ENCODE measurements at places on chromosomes 6 and 20.

- no peak for DNase-seq
Measured at GRCh38 chr6:148854992-148855391, 108.2 kb downstream of the UST start.

DNA sequence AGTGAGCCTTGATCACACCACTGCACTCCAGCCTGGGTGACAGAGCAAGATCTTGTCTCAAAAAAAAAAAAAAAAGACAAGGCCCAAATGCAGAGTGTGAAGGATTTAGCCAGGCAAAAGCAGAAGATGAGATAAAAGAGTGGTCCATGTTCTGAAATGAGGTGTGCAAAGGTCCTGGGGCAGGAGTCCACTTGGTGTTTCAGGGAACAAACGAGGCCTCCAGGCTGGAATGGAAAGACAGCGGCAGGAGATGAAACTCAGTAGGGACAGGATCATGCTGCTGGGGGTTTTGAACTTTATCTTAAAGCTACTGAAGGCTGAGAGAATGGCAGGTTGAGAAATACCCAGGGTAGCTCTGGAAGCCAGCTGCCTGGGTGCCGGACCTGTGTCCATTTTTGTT is 178.2 kb downstream of the ZMYND8 start:
- DNase-seq = no peak

GRCh38 chr6:11938285-11938890 is 73.7 kb upstream of the HIVEP1 start:
- no peak for DNase-seq

- DNase-seq = peak; percentile 19
Measured at GRCh38 chr6:19719691-19720128, 117.5 kb upstream of the ID4 start.

DNA sequence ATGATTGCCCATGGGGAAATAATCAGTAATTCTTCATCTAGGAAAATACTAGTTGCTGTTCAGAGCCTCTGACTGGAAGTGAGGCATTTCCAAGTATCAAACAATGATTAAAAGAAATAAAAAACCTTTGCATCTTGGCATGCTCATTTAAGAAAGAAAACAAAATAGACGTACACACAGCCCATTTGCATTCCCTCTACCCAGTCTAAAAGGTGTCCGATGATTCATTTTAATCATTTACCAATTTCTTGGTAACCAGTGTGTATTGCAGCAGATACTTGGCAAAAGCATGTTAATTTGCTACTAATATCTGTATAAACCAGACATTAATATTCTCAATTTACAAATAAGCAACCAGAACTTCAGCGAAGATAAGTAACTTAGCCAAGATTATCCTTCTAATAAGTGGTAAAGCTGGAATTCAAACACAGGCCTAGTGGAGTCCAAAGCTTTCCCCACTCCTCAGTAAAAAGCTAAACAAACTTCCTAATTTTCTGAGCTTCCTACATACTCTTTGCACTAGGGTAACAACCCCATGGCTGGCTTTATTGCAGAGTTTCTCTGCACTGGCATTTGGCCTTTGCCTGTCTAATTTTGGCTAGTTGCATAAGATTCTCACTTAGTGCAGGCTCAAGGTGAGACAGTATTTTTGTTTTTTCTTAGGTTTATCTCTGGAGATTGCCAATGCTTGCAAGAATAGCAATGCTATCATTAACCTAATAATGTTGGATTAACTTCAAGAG is 338.1 kb downstream of the PRKN start:
- no peak for DNase-seq

GRCh38 chr6:14986370-14986769 is 259.5 kb upstream of the JARID2 start:
- DNase-seq = no peak
